CD4-positive, alpha-beta T cell treated with Interleukin-15 for 1 hour (primary cell): ENCODE measurements at places on chromosomes 6 and 20.

GRCh38 chr6:142537612-142538478 is 236.0 kb downstream of the ADGRG6 start:
- DNase-seq = no peak

- no peak for DNase-seq
Observed at GRCh38 chr6:73796881-73797280, 100.9 kb downstream of the CD109 start.

DNA sequence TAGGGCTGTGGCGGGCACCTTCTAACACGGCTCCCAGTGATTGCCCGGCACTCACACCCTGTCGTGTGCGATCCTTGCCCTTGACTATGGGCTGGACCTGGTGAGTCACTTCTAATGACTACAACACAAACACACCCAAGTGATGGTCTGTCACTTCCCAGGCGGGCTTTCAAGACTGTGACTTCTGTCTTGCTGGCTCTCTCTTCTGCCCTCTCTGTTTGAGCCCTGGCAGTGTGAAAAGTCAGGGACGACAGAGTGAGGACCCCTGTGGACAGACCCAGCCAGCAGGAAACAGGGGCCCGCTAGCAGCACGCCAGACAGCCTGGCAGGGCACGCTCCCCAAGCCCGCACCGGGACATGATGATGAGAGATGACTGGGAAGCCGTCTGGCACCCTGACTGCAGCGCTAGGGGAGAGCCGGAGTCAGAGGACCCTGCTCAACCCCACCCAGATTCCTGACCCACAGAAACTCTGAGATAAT is 43.0 kb downstream of the KIF16B start:
- DNase-seq = no peak

GRCh38 chr6:157493576-157493975 is 112.6 kb downstream of the ZDHHC14 start:
- no peak for DNase-seq

- DNase-seq = no peak
Observed at GRCh38 chr6:154363821-154364220, 7.2 kb upstream of the IPCEF1 start.
